ENCODE measurements at places on chromosomes 4 and X. TPM values are rescaled to one million over a fixed set of nuclear protein-coding genes. Genes with fewer than 3 reads are reported as not detected.

The TLR6 gene
- 1.4 TPM for total RNA-seq

The NAT8L gene
- total RNA-seq, result not detected

The GASK1B gene
- 39.0 TPM for total RNA-seq

The IL1RAPL2 gene
- not detected for total RNA-seq

The PLAC1 gene
- not detected for total RNA-seq

All from mammary microvascular endothelial cell (primary cell).